Foreskin keratinocyte (primary cell): ENCODE measurements at places on chromosomes 16 and 17.

DNA sequence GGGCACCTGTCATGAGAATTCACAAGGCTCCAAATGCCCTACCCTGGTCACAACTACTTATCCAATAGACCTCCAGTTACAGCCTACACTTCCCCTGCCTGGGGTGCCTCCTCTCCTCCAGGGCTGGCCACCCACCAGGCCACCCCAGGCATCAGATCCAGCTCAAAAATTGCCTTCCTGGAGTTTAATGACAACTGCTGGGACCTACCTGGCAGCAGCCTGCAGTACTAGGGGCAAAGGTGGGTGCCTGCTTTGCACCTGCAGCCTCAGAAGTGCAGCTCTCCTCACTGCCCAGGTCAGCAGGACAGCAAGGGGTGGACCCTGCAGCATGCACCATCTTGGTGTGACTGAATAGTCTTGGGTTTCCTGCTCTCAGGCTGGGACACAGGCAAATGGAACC is 3.6 kb downstream of the GP1BA start:
- no peak for DNase-seq

DNA sequence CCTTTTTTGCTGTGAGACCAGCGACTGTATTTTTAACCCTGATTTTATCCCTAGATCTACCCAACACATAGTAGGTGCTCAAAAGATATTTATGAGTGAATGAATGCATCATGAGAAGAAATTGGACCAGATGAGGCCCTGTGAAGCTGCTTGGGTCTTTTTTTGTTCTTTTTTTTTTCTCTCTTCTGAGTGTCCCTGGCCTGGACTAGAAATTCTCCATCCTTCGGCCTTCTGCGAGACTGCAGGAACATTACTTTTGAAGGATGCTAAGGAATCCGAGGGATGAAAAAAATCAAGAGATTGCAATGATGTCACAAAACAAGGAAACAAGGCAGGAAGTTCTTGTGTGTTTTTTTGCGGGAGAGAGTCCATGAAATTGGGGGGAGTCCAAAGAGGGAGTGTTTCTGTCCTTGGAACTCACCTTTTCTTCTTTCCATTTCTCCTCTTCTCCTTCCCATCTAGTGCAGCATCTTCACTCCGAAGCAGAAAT is 560 bp upstream of the RUSF1 start:
- peak; percentile 22 for DNase-seq

- DNase-seq, result peak; percentile 6
Measured at GRCh38 chr16:64250866-64251265, 871.0 kb downstream of the CDH11 start.

DNA sequence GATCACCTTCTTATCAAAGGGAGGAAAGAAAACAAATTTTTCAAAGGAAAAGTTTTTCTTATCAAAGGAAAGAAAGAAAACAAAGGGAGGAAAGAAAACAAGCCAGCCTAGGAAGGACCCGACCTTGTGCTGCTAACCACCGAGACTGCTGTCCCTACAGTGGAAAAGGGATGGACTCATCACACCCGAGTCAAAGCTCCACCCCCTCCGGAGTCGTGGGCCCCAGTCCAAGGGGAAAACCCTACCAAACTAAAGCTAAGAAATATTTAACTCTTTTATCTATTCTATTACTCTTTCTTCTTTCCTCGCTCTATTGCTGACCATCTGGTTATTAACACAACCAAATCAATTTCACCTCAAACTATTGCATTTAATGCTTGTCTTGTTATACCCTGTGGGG is 6.1 kb upstream of the ENDOV start:
- no peak for DNase-seq

GRCh38 chr17:61064087-61064951 is 335.3 kb upstream of the TBX2 start:
- DNase-seq, result no peak

DNA sequence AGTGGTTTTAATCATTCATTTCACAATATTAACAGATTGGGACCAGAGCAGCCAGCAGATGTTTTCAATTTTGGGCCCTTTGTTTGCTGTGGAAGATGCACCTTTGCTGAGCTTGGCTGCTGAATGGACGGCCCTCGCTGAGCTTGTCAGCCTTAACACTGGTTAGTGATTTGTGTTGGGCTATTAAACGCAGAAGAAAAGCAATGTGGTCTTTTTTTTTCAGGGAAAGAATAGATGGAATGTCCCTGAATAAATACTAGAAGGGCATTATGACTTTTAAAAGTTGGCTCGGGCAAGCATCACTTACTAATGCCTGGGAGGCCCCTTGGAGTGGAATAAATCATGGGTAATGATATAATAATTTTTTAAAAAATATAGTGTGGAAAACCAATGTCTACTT is 297.0 kb downstream of the MAP2K6 start:
- DNase-seq, result no peak
